ENCODE measurements at places on chromosomes 12 and 14. TPM values are rescaled to one million over a fixed set of nuclear protein-coding genes. Genes with fewer than 3 reads are reported as not detected.

DNA sequence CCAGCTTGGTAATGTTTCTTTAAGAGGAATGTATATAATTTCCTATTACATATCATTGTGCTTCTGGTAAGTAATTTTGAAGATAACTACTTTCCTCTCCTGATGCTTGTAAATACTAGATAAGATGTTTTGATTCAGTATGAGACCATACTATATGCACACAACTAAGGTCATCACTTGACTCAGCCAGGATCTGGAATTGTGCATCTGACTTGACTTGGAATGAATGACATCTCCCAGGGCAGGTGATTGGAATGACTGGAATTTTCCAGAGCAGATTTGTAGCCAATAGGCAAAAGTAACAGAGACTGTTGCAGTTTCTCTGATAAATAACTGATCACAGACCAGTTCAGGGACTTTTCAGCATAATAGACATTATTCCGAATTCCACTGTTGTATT, 11.1 kb downstream of the BEST3 start:
- DNase-seq, result no peak

DNA sequence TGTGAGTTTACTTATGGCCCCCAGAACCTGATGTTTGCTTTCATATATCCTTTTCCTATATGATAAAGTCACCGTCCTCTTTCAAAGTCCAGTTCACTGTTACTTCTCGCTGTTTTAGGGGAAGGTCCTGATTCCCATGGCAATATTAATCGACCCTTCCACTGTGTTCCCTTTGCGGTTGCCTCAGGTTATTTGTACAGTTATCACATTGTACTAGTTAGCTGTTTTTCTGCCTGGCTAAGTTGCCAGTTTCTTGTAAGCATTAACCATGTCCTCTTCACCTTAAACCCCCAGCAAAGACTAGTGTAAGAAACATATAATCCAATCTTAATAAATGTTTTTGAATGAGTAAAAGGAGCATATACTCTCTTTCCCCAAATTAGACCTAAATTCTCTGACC, 115.0 kb upstream of the PPFIA2 start:
- DNase-seq, result no peak

GRCh38 chr14:51240804-51241380, 845 bp downstream of the TMX1 start:
- DNase-seq, result no peak

DNA sequence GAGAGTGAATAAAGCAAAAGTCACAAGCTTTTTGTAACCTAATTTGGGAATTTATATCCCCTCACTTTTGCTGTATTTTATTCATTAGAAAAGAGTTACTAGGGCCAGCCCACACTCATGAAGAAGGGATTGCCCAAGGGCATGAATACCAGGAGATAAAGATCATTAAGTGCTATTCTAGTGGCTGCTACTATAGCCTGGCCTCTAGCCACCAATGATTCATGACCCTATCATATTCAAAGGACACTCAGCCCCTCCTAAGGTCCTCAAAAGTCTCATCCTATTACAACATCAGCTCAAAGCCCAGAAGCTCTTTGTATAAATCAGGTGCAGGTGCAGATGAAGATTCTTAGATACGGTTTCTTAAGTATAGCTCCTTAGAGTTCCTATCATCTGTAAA, 518.1 kb downstream of the TRHDE start:
- no peak for DNase-seq

MANSC1 gene
- total RNA-seq, result 0.20 TPM

KRT71 gene
- total RNA-seq, result not detected

TUBA1B gene
- total RNA-seq, result 1,628 TPM

TMEM30B gene
- 0.12 TPM for total RNA-seq

Data from HCT116 (cell line).